Fibroblast of skin of left quadriceps (primary cell): ENCODE measurements at places on chromosomes 5 and 9.
A peak's percentile ranks its signal among the peaks of the same experiment; 100 is the strongest.

- DNase-seq = no peak
Observed at GRCh38 chr9:16675131-16675530, 195.3 kb downstream of the BNC2 start.

- no peak for DNase-seq
Observed at GRCh38 chr9:13430368-13431221, 151.1 kb upstream of the MPDZ start.

GRCh38 chr5:14597080-14597479 lies 15.5 kb downstream of the OTULINL start:
- no peak for DNase-seq

DNA sequence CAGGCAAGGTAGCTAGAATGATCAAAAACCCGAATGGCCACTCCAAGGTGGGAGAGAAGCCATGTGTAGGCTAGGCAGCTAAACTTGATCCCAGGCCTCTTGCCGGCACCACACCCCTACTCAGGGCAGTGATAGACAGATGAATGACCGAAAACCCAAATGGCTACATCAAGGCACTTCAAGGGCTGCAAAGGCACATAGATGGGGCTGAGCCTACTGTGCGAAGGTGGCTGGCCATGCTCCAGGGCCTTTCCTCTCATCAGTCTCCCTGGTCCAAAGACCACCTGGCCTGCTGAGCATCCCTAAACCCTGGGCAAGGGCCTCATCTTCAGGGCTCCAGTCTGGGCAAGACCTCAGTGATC lies 3.7 kb upstream of the TIFAB start:
- no peak for DNase-seq

DNA sequence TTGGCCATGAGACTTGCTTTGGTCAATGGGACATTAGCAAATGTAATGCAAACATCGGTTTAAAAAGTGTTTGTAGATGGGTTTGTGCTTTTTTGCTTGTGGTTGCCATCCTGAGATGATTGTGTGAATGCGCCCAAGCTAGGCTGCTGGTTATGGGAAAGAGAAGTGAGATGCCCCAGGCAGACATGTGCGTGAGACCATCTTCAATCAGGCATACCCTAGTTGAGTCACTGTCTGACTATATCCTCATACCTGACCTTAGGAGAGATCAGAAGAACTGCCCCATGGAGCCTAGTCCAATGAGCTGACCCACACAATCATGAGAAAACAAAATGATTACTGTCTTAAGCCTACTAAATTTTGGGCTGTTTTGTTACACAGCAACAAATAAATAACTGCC lies 36.8 kb upstream of the ZNF608 start:
- DNase-seq = no peak

DNA sequence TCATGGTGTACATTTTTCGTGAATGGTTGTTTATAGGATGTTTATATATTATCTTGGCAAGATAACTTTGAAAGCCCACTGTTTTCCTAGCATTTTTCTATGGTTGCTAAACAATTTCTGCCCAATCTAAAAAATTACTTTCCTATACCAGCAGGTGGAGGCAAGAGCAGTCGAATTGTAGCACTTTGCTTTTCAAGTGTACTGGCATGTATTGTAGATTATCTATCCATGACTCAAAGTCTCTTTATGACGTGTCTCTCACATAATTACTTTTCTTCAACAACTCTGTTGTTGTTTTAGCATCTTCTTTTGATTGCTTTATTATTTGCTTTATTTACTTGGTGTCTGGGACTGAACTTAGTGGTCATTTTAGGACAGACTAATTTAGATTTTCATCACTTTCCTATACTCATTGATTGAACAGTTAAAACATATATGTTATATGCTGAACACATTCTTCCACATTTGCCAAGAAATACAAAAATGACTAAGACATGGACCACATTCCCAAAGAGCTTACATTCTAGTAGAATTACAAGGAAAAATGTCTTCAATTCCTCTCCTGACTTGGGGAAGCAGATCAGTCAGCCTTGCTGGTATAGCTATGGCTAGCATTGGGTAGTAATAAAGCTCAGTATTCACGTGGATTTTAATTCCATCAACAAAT lies 20.7 kb downstream of the NLN start:
- peak; percentile 79 for DNase-seq

DNA sequence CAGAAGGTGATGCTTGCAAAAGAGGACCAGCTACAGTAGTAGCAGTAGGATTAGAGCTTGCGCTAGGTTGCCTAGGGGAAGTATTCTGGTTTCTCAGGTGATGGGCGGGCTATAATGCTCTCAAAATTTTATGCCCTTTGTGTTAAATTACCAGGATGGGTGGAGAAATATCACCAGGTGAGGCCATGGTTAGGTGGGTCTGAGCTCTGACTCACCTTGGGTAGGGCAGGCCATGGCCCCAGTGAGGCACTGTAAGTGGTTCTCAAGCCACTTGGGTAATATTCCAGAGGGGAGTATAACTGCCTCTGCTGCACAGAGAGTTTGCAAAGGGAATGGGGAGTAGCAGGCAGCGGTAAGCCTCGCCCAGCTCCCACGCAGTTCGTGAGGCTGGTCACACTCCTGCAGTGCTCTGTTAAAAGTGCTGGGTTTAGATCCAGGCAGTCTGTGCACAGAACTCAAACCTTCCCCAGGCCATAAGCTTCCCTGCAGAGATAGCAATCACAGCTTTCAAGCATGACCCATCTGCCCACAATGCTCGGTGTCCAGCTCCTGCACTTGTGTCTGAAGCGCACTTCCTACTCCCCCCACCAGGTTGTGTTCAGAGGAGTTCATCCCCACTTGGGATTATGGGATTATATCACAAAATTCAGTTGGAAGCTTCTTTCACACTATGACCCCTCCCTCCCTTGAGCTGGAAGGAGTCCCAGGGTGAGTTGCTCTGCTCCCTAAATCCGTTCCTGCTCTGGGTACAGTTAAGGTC lies 575.0 kb downstream of the CHSY3 start:
- no peak for DNase-seq

DNA sequence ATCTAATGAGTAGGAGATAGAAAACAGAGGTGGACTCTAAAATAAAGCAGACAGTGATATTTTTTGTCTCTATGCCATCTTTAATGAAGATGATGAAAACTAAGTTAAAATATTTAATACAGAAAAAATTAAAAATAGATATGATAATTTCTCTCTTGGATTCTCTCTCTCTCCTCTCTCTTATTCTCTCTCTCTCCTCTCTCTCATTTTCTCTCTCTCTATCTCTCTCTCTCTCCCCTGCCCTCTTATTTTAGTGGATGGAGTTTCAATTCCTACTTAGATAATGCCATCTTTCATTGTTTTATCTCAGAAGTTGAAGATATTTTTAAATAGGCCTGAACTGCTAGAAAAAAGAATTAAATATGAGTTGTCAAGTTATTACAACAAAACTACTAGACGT lies 38.2 kb downstream of the ESM1 start:
- DNase-seq = no peak

- DNase-seq = no peak
Observed at GRCh38 chr5:6261668-6262067, 116.7 kb downstream of the MED10 start.

- no peak for DNase-seq
Observed at GRCh38 chr9:113954591-113954990, 78.5 kb downstream of the ZNF618 start.

GRCh38 chr9:5095795-5096194 lies 89.6 kb downstream of the INSL6 start:
- DNase-seq = no peak

- DNase-seq = no peak
Observed at GRCh38 chr9:71250581-71250980, 129.2 kb upstream of the TRPM3 start.

- no peak for DNase-seq
Observed at GRCh38 chr5:137714946-137715345, 20.9 kb downstream of the KLHL3 start.

- DNase-seq = no peak
Observed at GRCh38 chr5:178240766-178241165, 8.2 kb upstream of the PHYKPL start.

DNA sequence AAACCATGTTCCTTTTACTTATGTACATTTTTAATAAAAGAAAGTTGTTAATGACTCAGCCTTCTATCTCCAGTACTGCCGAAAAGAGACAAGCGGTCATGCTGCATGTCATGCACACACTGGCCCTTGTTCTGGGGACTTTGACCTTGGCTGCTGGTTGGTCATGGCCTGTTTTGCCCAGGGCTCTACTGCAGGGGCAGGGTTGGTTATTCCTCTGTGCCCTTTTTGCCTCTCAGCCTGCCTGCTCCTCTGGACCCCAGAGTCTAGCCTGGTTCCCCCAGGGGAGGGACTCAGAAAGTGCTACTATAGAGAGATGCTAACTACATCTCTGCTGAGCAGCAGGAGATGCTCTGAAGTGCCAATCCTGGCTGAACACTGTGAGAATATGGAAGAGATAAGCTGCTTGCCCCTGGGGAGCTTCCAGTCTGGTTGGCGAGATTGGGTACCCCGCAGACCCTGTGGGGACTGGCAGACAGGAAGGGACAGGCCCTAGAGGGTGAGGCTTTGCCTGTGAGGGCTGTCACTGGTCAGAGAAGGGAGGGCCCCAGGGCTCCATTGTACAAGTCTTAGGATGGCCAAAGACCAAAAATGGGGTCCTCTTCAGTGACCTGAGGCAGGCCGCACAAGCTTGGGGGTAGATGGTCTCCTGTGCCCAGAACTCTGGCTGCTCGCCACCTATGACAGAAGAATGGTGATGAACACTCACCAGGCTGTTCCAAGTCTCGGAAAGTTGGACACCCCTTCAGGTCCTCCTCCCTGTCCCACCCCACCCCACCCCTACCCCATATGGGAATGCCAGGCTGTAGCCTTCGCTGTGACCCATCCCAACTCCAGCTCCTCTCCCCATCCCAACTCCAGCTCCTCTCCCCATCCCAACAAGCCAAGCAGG lies 14.3 kb downstream of the IRF1 start:
- no peak for DNase-seq

DNA sequence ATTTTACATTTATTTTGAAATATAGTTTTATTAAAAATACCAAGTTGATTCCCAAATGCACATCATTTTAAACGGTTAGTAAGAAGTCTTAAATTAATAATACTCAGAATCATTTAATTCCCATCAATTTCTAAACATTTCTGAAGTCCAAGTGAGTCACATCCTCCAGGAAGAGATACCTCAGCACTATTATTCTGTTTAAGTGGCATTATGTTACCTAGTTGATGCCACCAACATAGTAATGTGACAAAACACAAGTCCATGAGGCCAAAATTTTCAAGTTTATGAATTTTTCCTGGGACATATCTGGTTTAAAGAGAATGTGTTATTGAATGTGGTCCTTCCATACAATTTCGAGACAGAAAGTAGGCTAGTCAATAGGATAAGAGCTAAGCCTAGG lies 1348.3 kb upstream of the CDH9 start:
- no peak for DNase-seq

DNA sequence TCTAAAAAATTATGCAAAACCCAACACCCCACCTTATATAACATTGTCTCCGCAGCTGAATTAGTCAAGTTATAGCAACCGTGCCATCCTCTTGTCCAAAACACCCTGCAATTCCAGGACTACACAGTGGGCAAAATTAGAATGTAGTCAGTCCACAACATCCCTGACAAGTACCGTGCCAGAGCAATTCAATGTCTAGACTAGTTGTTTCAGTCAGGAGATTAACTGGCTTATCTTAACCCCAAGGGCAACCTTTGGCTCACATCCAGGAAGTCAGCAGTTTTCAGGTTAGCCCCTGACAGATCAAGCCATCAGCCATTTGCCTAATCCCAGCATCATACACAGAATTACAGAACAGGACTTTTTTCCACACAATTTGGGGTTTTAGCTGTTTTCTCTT lies 240.8 kb upstream of the TMEM161B start:
- DNase-seq = no peak

GRCh38 chr9:98940276-98940675 lies 3.4 kb upstream of the COL15A1 start:
- no peak for DNase-seq

GRCh38 chr5:74544811-74545210 lies 95.7 kb downstream of the ENC1 start:
- no peak for DNase-seq

GRCh38 chr5:118981783-118982182 lies 6.6 kb downstream of the DTWD2 start:
- DNase-seq = no peak

- no peak for DNase-seq
Observed at GRCh38 chr5:36138900-36139683, 12.6 kb downstream of the LMBRD2 start.

DNA sequence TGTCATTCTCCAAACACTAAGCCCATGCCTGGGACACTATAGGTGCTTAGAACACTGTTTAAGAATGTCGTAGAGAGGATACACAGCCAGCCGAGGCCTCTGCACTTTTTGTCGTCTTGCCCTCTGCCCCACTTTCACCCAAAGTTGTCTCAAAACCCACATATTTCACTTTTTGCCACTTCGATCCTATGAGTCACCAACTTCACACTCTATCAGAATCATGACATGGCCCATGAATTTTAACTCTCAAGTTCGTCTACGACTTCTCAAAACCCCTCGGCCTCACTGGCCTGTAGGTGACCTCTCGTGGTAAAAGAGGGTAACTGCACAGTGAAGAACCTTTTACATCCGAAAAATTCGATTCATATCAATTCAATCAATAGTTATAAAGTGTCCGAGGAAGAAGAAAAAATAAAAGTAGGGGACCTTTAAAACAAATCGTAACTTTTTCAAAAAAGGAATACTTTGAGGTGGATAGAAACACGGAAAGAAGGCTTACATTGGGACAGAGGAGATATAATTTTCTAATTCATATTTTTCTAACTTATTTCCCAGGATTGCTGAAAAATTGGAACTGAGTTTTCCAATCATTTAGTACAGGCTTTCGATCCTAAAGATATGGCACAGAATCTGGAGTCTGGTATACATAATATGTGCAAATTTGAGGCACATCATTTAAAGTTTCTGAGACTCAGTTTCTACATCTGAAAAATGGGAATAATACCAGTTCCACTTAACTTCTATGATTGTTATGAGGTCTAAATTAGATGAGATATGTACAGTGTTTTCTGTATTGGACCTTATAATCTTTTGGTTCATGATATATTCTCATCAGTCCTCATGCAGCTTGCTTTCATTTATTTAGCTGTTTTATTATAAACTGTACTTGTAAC lies 122.6 kb downstream of the APBA1 start:
- no peak for DNase-seq

DNA sequence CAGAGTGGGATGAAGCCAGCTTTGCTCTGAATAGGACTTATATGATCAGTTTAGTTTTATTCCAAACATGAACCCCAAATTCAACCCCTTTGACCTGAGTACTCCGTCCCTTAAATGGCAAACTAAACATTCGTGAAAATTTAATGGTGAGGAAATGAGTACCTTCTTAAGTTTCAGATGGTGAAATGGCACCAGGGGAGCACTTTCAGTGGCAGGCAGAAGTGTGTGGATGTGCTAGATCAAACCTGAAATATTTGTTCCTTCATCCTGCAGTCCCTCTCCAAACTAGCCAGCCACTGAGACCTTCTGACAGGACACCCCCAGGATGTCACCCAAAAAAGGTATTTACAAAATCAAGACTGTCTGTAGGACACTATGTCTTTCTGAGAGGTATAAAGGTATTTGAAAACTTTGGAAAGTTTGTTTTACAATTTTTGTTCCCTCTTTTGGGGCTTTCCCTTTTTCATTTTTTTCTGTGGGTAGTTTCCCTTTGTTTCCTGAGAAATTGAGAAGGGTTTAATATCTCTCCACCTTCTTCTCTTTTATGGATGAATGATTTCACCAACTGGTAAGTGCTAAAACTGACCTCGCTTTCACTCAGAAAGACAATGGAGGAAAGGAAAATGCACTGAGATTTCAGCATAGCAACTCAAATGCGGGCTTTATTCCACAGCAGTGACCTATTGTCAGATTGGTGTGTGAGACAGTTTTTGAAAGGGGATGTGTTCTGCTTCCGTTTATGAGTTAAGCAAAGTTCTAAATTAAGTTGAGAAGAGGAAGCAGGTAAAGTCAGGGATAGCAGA lies 127.1 kb downstream of the TMC1 start:
- DNase-seq = no peak
